ENCODE measurements at places on chromosomes 4 and X.

DNA sequence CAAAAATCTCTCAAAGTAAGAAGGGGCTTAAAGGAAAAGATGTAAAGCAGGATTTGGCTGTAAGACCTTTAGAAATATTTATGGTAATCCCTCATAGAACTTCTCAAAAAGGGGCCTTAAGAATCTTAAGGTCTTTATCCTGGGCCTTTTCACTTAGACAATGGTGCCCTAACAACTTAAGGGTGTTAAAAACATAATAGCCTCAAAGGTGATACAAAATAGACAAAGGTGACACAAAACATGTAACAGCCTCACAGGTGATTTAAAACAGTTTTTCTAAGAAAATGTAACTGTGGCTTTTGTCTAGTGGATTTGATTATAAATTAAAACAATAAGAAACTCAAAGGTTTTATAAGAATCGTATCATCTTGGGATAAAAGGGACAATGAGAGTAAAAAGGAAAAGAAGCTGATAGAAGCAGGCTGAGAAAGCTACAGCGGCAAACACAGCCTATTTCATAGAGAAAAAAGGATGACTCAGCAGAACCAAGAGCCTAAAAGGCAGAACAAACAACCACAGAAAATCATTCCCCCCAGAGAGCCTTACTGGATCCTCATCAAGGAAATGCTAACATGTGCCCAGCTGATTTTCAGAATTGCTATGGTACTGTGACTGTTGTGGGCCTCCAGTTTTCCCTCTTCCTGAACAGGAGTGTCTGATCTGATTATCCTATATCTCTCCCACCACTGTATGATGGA, 164.3 kb downstream of the STPG2 start:
- DNase-seq: no peak

DNA sequence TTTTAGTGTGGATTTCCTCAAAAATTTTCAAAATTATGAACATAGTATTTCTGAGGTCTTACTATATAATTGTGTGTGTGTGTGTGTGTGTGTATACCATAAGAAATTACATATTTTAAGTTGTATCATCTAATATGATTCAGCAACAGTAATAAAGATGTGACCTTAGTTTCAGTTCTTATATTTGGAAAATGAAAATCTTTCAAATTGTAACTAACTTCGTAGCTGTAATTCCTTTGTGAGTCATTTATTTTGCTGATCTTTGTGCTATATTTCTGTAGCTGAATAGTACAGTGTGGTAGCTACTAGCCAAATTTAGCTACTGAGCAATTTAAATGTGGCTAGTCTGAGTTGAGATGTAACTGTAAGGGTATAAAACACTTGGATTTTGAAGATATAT, 116.4 kb downstream of the RAP1GDS1 start:
- DNase-seq: no peak

- DNase-seq: no peak
These were observed 36.0 kb downstream of the SORBS2 start for GRCh38 chr4:185775792-185776555.

- no peak for DNase-seq
These were observed 571 bp downstream of the TLR6 start for GRCh38 chr4:38856046-38856445.

GRCh38 chrX:111131572-111131971, 35.6 kb downstream of the PAK3 start:
- no peak for DNase-seq

- DNase-seq: no peak
These were observed 208.9 kb upstream of the ARHGEF9 start for GRCh38 chrX:63993936-63994335.

GRCh38 chr4:41455206-41455605, 82.8 kb upstream of the LIMCH1 start:
- DNase-seq: no peak

DNA sequence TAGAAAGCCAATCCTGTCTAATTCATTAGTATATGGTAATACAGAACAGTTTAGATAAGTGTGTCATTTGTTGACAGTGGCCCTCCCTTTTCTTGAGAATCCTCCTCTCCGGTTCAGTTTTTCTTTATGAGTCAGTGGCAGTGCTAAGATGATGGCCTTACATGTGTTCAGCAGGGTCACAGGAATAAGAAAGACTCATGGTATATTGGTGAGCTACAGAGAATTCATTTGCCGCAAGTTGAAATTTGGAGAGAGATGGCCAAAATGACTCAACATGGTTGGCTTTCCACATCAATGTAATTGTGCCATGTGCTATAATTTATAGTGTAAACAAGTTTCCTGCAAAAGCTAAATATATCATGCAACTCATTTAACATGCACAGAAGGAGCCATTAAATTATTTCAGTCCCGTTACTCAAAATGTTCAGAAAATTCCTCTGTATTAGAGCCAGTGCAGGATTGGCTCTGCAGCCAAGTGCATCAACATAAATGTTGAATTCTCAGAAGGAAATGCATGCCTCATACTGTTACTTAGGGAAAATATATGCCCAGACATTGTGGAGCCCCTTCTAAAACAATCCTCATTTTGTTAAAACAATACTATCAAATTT, 374.3 kb downstream of the AFF2 start:
- no peak for DNase-seq

DNA sequence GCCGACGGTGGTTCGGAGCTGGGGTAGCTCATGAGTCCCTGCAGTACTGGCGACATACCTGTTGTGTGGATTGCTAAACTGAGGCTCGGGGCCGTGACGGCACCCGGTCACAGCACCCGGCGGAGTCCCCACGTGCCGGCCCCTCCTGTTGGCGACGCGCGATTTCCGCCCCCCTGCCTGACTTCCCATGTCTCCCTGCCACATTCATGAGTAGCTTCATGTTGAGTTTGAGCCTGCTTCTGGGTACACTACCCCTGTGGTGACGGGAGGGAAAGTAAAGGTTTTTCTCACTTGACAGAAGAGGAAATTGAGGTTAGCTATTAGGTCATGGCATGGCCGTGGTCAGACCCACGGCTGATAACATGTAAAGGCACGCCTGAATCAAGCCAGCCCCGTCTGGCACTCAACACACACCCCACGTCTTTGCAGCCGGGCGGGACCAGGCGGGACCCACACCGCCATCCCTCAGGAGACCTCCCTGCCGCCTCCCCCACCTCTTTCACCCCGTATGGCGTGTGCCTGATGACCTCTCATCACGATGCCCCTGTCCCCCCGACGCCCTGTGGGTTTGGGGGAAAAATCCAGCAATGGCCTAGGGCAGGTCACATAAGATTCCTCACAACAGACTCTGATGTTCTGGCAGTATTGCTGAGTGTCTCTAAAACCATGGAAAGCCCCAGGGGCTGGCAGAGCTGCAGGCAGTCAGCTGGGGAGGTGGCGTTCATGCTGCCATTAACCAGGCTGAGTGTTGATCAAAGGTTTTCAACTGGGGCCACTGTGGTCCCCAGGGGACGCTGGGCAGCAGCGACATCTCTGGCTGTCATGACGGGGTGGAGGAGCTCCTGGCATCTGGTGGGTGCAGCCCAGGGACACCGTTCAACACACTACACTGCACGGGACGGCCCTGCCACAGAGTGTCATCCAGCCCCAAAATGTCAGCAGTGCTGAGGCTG, 29.2 kb downstream of the P2RY8 start:
- no peak for DNase-seq

Data from right atrium auricular region (tissue), 2 donors.